Foreskin keratinocyte (primary cell): ENCODE measurements at places on chromosomes 1 and 21.

DNA sequence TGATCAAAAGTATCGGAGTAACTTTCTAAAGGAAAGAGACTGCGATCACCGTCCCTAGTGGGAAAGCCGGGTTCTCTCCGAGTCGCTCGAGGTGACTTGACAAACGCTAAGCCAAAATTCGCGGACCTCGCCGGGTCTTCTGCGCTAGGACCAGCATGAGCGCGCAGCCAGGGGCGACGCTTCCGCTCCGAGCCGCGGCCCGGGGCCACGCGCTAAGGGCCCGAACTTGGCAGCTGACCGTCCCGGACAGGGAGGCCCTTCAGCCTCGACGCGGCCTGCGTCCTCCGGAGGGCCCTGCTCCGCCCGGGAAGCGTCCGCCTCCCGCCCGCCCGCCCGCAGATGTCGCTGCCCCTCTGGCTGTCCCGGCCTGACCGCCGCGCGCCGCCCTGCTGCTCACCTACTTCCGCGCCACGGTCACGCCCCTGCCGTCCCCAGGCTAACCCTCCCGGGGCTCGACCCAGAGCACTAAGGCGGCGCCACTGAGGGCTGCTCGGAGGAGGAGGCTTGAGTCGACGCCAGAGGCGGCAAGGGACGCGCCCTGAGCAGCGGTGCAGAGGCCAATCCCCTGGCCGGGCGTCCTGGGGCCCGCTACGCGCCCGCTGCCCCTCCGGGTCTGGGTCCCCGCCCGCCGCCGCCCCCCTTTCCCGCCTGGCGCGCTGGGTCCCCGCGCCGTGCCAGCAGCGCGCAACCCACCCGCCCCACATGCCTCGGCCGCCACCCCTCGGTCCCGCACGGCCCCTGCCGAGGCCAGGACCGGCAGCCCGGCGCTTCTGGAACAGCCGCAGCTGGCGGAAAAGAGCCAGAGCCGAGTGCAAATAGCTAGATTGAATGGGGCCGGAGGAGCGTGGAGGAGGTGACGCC is 896 bp upstream of the DUSP10 start:
- DNase-seq, result peak; percentile 71

DNA sequence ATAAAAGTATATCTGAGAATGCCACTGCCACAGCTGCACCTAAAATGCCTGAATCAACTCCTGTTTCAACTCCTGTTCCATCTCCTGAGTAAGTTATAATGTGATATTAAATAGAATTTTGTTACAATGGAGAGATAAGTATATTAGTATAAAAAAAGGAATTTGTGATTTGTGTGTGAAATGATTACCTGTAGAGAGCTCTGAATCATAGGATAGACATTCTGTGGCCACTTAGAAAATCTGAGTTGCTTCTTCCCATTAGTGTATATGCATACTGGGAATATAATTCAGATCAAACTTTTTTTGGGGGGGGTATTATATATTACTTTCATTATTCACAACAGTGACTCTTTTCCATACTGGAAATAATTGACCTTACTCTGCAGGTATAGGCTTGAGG is 52.9 kb downstream of the SUCO start:
- DNase-seq, result peak; percentile 60

DNA sequence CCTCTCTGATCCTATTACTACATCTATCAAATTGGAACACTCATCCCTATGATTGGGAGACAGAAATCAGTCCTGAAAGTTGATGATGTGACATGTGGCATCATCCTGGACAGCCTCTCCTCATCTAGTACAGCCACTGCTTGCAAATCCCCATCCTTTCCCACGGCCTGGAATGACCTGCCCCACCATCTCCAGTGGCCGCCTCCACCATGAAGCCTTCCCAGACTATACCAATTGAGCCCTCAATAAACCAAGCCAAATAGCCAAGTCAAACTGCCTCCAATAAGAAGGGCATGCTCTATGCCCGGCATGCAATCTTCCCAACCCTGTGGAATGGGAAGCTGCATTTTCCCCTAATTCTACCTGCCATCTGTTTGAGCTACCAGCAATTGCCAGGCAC is 561 bp upstream of the ARHGEF19 start:
- no peak for DNase-seq

GRCh38 chr1:18091660-18092446 is 15.7 kb upstream of the IGSF21 start:
- peak; percentile 9 for DNase-seq

GRCh38 chr1:244860078-244860477 is 4.3 kb downstream of the HNRNPU start:
- no peak for DNase-seq

- DNase-seq, result no peak
These were observed 71.2 kb upstream of the NBPF3 start for GRCh38 chr1:21368515-21369289.

GRCh38 chr1:81714636-81715035 is 86.1 kb upstream of the ADGRL2 start:
- peak; percentile 54 for DNase-seq

- DNase-seq, result no peak
These were observed 10.0 kb downstream of the YBEY start for GRCh38 chr21:46295996-46296752.

GRCh38 chr1:157371826-157372225 is 180.5 kb downstream of the FCRL5 start:
- DNase-seq, result no peak

DNA sequence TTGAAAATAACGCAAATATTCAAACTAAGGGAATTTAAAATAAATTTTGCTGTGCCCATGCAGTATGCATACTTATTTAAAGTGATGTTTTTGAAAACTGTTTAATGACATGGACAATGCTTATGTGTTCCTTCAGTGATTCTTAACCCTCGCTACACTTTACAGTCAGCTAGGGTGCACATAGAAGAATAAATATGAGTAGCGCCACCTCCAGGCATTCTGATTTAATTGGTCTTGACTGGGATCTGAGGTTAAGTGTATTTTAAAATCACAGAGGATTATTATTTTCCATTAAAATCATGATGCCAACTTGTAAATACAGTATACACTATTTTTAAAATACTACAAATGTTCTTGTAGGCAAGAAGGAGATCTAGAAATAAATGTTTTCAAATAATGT is 373.5 kb upstream of the ADGRL4 start:
- DNase-seq, result no peak

GRCh38 chr1:59738152-59738551 is 76.6 kb upstream of the HOOK1 start:
- DNase-seq, result no peak

DNA sequence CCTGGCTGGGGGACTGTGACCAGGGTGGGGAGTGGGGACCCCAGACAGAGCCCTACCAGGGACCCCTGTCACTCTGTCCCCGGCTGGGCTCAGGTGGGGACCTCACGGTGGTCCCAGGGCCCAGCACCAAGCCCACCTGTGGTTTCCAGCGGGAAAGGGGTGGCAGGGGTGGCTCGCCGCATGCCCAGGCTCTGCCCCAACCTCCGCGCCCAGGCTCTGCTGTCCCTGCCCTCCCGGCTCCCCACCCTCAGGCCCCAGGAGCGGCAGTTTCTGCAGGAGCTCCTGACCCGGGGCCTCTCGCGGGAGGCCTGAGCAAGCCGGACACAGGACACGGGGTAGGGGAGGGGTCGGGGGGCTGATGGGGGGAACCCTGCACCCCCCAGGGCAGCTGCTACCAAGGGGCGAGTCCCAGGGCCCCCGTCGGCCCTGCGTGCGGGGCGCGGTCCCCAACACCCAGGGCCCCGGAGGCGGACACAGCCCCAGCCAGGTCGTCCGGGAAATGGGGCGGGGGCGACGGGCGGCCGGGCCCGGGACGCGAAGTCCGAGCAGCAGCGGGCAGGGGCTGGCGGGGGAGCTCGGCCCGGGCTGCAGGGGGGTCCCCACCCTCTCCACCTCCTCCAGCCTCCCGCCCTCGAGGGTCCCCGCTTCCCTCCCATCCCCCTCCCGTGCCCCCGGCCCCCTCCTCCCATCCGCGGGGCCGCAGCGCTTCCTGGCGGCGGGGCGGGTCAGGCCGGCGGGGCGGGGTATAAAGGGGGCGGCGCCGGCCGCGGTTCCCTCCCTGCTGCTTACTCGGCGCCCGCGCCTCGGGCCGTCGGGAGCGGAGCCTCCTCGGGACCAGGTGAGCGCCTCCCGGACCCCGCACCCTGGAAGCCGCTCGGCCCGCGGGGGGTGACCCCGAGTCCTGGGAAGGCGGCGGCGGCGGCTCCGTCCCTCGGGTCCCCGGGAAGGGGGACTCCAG is at the start of gene COL6A2:
COL6A2 (plus strand) TSS at position 777 of the 958 bp plus-strand sequence.
- no peak for DNase-seq

- DNase-seq, result peak; percentile 56
These were observed 5.0 kb downstream of the PRELP start for GRCh38 chr1:203480525-203481084.

DNA sequence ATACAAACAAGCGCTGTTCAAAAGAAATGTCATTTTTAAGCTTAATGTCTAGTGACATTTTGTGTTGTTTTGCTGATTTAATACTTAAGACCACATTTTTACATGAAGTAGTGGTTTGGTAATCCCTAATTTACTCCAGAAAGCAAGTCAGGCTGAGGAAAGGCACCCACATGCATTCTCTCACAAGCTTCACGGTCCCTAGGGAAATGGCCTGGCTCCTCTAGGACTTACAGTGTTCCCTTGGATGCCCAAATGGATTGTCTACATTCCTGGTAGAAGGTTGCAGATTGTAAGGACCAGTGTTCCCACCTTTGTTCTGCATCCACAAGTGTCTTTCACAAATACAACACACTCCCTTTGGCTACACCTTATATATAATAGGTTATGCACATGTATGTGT is 9.5 kb downstream of the GPSM2 start:
- DNase-seq, result no peak

- DNase-seq, result peak; percentile 73
These were observed 34.7 kb upstream of the TNFRSF1B start for GRCh38 chr1:12132078-12132477.

DNA sequence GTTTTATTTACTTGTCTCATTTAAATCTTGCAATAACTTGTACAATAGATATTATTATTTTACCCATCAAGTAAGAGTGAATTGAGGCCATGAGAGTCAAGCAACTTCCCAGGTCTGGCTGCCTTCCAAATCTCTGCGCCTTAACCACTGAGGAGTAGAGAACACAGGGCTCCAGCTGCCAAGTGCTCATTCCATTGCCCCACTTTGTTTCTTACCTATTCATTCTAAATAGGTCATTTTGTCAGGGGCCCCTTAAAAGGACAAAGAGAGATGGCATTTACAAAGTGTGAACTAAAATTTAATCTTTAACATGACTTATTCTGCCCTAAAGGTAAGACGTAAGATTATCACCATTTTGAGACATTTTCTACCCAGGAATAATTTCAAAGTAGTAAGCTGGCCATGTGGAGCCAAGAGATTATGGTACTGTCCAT is 3.5 kb downstream of the PPP1R15B start:
- no peak for DNase-seq

DNA sequence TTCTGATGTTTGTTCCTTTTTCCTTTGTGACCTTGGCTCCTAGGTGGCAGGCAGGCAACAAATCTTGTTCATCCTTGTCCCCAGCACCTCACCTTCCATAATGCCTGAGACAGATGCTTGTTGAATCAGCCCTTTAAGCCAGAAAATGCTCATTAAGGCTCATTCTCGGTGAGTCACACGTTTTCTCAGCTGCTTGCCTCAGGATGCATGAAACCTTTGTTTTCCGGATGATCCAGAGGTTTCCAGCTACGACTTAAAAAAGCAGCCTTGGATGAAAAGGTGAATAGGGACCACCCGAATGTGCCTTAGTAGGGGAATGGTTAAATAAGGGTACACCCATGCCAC is 4.6 kb upstream of the ATP13A2 start:
- peak; percentile 42 for DNase-seq

- DNase-seq, result no peak
These were observed 127.1 kb downstream of the MAST2 start for GRCh38 chr1:45930258-45931150.

DNA sequence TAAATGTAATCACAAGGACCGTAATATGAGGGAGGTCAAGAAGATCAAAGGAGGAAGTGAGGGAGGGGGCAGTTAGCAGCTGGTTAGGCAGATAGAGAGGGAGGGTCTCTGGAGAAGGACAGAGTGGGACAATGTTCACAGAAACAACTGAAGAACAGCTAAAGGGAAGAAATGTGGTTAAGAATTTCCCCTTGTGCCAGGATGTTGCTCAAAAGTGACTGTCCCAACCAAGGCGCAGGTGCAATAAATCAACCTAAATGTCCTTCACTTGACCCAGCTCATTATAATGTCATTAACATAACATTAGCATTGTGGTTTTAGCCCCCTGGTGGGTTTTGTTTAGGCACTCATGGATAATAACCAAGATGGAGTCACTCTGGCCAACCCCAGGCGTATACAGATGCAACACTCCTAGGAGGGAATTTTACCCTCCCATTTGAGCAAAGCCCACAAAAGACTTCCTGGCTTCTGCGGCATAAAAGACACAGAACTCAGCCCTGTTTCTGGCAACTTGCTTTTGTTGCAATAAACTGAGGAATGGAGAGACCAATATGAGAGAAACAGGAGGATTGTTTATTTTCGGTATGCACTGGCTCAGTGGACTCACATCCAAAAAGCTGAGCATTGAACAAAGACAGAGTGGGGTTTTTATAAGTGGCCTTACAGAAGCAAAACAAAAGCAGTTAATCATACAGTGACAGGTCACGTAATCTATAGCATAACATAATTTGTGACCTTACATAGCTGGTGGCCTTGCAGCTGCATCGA is 7.3 kb upstream of the CA6 start:
- DNase-seq, result no peak

DNA sequence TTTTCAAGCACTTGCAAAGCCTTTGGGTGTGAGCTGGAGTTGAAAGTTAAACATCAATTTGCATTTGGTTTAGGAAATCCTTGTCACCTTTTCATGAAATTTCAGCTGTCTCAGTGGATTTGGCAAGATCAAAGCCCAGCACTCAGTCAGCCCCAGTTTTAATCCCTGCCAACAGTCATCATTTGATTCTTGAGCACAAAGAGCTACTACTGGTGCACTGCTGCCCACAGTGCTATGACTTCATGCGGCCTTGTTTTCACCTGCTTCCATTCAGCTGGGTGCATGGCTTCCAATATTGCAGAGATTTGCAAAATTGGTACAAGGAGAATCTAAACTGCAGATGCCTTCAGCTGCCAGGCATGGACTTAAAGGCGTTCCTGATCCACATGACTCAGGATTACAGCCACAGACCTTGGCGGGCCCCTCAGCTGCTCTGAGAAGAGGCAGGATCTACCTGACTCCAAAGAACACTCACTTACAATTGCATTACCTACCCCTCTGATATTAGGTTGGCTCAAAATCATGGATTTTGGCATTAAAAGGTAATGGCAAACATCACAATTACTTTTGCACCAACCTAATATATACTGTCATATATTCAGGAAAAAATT is 259.1 kb downstream of the DSCAM start:
- peak; percentile 27 for DNase-seq

- no peak for DNase-seq
These were observed 34.3 kb upstream of the MTF1 start for GRCh38 chr1:37893673-37894072.
